ENCODE measurements at places on chromosomes 1 and 21. TPM values are rescaled to one million over a fixed set of nuclear protein-coding genes. Genes with fewer than 3 reads are reported as not detected.

The NCDN gene
- 27.0 TPM for polyA plus RNA-seq

DNA sequence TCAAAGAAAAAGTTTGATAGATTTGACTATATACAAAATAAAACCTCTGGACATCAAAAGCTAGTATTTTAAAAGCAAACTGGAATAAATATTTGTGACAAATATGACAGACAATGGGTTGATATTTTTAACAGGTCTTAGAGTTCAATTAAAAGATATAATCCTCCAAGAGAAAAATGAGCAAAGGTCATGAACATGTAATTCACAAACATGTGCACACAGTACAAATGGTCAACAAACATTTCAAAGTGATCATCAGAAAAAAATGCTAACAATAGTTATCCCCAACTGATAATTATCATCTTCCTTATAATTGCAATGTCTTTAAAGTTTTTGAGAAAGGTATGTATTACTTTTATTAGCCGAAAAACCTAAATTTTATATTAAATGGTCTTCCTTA is 32.0 kb downstream of the WDR64 start:
- H3K27ac ChIP-seq = no peak overlapping the region
- no peaks in the 10 kb centered on the region for H3K4me1 ChIP-seq
- no peaks in the 10 kb centered on the region for H3K36me3 ChIP-seq
- DNase-seq = no peak
- H3K4me3 ChIP-seq = no peak overlapping the region

DNA sequence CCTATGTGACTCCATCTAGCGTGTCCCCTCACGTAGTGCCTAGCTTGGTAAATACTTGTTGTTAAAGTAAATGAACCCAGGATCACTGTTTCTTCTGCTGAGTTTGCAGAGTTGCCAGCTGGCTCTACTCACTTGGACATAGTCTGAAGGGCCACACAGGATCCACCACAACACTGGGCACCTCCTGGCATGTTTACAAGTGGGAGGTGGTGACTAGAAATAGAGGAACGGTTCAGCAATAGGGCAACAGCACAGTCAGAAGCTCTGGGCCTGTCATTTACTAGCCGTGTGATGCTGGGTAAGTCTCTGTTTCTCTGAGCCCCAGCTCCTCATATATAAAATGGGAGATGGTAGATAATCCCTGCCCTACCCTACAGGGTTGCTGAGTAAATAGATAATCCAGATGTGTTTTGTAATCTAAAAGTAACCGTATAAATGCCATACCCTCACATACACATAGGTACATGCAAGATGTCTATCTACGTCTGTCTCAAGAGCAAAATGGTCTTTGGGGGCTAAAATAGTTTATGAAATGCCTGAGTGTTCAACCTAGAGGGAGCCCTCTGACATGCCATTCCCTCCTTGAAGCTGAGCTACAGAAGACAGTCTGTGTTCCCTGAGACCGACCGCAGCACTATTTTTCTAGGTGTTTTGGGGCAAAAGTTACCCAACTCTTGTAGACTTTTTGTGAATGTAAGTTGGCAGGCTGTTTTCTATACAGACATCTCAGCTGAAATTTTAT is 20.5 kb downstream of the RNF220 start:
- H3K27me3 ChIP-seq = peaks cover 19% of the 10 kb centered on the region
- H3K36me3 ChIP-seq = no peaks in the 10 kb centered on the region
- no peak for DNase-seq
- H3K27ac ChIP-seq = no peak overlapping the region
- H3K4me1 ChIP-seq = peaks cover 22% of the 10 kb centered on the region

DNA sequence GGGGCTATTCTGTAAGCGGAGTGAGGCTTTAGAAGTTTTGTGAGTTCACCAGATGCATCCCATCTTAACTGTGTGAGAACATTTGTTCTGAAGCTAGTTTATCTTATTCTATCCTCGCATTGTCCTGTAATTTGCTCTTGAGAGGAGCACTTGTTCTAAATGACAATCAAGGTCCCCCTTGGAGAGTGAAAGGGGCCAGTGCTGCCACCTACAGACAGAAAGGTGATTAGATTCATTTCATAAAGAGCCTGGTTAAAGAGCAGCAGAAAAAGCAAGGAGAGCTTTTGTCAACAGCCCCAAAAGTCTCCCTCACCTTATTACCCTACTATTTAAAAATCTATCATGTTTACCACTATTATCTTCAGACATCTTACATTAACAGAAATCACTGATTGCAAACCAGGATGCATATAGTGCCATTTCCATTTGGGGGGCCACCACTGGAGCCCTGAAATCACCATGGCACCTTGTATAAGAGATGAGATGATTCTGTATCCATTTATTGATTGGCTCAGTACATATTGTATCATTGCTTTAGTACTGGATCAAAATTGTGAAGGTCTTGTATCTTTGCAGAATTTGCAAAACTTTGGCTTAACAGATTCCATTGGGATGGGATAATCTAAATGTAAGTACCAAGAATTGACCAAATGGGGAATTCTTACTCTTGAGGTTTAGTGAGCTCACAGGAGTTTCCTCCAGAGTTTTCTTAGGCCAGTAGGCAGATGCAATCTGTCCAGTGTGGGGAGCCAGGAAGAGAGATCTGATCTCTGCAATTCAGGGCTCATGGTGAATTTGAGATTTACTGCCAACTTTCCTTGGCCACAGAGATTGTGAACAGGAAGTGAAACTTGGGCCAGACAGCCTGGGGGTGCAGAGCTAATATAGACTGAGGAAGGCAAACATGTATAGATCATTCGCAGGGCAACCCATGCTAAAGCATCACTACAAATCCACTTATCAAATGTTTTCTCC is 64.3 kb upstream of the TRABD2B start:
- H3K4me3 ChIP-seq = no peak overlapping the region
- no peaks in the 10 kb centered on the region for H3K36me3 ChIP-seq
- H3K4me1 ChIP-seq = no peaks in the 10 kb centered on the region
- no peak overlapping the region for H3K27ac ChIP-seq

DNA sequence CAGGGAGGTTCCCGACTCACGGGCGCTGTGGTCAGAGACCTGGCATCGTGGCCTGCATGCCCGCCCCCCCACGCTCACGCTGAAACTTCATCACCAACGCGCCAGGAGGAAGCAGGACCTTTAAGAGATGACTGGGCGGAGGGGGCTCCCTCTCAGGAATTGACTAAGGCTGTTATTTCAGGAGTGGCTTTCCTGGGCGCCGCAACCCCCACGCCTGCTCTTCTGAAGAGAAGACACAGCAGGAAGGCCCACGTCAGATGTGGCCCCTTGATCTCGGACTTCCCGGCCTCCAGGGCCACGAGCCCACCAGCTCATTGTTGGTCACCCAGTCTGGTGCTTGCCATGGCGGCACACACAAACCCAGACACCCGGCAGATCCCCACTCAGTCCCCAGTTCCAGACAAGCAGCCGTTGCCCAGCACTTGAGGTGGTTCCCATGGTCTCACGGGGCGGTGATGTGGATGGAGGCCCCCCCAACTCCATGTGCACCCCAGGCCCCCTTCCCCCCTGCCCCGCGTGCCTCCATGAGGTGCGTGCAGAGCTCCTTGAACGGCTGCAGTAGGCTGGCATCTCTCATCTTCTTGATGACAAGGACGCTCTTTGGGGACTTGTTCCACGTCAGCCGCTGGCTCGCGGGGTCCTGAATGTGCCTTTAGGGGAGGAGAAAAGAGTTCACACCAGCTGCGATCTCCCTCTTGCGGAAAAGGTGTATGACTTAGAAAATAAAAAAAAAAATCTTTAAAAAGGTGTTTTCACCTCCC is 21.4 kb downstream of the NADK start:
- peaks cover 84% of the 10 kb centered on the region for H3K36me3 ChIP-seq
- H3K4me3 ChIP-seq = no peak overlapping the region
- no peaks in the 10 kb centered on the region for H3K4me1 ChIP-seq
- DNase-seq = peak; percentile 13

GRCh38 chr1:164823486-164824279 is 264.7 kb downstream of the PBX1 start:
- peaks cover 6% of the 10 kb centered on the region for H3K36me3 ChIP-seq
- H3K27me3 ChIP-seq = no peaks in the 10 kb centered on the region
- H3K4me3 ChIP-seq = no peak overlapping the region

DNA sequence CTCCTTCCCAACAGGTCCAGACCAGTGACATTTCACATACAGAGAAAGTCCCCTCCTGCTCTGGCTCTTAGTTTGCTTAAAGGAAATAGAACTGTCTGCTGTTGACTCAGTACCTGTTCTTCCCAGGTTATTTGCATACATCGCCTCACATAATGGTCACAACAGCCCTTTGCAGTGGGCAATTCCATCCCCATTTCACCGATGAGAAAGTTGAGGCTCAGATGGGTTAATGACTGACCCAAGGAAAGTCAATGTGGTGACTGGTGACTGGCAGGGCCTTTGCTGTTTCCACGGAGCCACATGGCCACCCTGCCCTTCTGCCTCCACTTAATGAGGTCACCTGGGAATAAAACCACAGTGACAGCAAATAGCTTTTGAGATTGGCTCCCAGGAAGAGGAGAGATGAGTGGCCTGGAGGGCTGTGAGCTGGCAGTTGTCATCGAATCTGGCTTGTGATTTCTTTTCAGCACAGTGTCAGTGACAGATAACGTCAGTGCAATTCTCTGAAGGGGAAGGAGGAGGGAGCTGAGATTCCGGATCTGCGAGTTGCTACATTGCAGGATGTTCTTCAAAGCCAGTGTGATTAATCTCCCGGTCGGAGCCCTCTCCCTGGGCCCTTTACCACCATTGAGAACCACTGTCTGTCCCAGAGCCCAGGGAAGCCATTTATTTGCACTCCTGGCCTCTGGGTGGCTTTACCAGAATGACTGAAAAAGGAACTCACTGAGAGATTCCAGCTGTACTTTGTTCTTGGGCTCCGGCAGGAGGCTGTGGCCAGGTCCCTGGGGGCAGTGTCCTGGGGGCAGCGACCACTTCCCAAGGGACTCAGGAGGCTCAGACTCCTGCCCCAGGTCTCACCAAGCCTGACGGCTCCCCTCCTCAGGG is 117.2 kb downstream of the CNIH3 start:
- H3K36me3 ChIP-seq = no peaks in the 10 kb centered on the region
- no peak overlapping the region for H3K4me3 ChIP-seq
- no peaks in the 10 kb centered on the region for H3K27me3 ChIP-seq
- H3K4me1 ChIP-seq = peaks cover 21% of the 10 kb centered on the region
- no peak for DNase-seq
- H3K27ac ChIP-seq = peak overlapping the region; percentile 43

DNA sequence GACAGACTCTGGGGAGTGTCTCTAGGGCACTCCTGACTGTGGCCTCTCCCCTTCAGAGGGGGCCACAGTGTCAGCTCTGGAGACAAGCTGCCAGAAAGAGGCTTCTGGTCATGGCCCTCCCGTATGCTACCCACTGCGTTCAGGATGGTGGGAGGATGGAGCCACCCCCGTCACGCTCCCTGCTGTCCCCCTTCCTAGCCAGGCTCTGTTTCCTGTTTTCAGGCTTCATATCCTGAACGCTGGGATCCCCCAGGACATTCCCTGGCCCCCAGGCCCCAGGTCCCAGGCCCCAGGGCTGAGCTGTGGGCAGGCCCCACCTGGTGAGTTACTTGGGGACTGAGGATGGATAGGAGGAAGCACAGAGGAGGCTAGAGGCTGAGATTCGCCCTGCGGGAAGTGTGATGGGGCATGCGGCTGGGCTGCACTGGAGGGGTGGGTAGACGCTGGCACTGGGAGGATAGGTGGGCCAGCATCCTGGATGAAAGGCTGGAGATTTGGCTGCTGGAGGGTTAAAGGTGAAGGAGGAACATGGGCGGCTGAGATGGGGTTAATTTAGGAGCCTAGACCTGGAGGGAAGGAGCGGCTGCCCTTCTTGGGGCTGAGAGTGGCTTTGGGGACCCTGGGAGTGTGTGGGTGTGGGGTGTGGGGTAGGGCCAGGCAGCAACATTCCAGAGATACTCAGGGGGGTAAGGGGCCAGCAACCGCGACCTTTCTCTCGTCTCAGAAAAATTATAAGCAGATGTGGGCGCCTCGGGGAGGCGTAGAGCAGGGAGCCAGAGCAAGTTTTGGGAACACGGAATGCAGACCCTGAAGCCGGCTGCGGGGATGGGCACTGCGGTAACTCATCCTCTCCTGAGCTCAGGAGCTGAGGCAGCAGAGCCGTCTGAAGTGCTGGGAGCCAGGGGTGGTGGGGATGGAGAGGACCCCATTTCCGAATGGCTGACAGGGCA is 8.7 kb downstream of the PEAR1 start:
- DNase-seq = peak; percentile 45
- no peak overlapping the region for H3K27ac ChIP-seq
- no peaks in the 10 kb centered on the region for H3K36me3 ChIP-seq
- H3K4me3 ChIP-seq = no peak overlapping the region
- peaks cover 69% of the 10 kb centered on the region for H3K4me1 ChIP-seq
- no peaks in the 10 kb centered on the region for H3K27me3 ChIP-seq

DNA sequence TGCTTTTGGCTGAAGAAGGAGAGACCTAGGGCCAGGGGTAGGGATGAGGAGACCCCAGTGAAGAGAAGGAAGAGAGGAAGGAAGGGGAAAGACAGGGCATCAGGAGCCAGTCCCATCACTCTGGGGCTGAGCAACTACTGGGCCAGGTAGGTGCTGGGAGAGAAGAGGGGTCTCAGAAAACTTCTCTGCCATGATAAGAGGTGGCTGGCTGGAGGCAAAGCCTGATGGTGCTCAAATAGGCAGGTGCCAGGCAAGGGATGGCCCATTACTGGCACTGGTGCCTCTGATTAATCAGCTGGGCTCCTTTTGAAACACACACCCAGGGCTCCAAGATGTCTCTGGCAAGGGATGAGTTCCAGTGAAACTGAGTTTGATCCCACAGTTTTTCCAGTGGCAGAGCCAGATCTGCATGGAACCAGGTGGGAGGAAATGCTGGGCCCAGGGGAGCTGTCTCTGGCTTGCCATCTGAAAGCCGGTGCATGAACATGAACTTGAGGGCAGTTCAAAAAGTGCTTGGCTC is 2.8 kb downstream of the CSF1 start:
- H3K27me3 ChIP-seq = no peaks in the 10 kb centered on the region
- H3K4me3 ChIP-seq = peak overlapping the region; percentile 89
- H3K4me1 ChIP-seq = peaks cover 24% of the 10 kb centered on the region
- DNase-seq = no peak
- H3K36me3 ChIP-seq = peaks cover 32% of the 10 kb centered on the region

DNA sequence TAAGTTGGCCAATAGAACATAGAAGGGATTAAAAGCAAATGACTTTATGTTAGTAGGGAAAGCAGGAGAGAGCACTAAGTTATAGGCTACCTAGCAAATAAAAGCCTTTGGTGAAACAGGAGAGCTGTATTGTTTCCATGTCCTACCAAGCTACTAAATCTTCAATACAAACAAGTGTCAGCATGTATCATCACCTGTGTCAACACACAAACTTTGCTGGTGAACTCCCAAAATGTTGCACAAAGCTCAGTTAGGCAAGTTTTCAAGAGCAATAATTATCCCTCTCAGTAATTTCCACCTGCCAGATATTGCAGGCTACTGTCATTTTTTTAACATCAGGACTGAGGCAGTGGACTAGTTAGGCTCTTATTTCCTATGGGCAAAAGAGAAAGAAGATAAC is 77.7 kb upstream of the ADAM30 start:
- H3K4me1 ChIP-seq = peaks cover 2% of the 10 kb centered on the region
- DNase-seq = no peak
- no peak overlapping the region for H3K4me3 ChIP-seq
- H3K36me3 ChIP-seq = peaks cover 15% of the 10 kb centered on the region

- no peaks in the 10 kb centered on the region for H3K36me3 ChIP-seq
- H3K27me3 ChIP-seq = peaks cover 2% of the 10 kb centered on the region
- H3K4me3 ChIP-seq = no peak overlapping the region
- no peak for DNase-seq
- peaks cover 3% of the 10 kb centered on the region for H3K4me1 ChIP-seq
- H3K27ac ChIP-seq = no peak overlapping the region
Measured at GRCh38 chr1:229874609-229875008, 192.4 kb upstream of the GALNT2 start.

Data from heart left ventricle (tissue), 16 donors.